ENCODE measurements at places on chromosomes 1 and 21. TPM values are rescaled to one million over a fixed set of nuclear protein-coding genes. Genes with fewer than 3 reads are reported as not detected.

- H3K36me3 ChIP-seq: no peaks in the 10 kb centered on the region
- no peak overlapping the region for H3K27ac ChIP-seq
- H3K4me1 ChIP-seq: no peaks in the 10 kb centered on the region
- DNase-seq: peak; percentile 78
- no peaks in the 10 kb centered on the region for H3K27me3 ChIP-seq
Observed at GRCh38 chr1:167486090-167486824, 32.1 kb downstream of the CD247 start.

The SYNC gene
- 25.7 TPM for total RNA-seq

DNA sequence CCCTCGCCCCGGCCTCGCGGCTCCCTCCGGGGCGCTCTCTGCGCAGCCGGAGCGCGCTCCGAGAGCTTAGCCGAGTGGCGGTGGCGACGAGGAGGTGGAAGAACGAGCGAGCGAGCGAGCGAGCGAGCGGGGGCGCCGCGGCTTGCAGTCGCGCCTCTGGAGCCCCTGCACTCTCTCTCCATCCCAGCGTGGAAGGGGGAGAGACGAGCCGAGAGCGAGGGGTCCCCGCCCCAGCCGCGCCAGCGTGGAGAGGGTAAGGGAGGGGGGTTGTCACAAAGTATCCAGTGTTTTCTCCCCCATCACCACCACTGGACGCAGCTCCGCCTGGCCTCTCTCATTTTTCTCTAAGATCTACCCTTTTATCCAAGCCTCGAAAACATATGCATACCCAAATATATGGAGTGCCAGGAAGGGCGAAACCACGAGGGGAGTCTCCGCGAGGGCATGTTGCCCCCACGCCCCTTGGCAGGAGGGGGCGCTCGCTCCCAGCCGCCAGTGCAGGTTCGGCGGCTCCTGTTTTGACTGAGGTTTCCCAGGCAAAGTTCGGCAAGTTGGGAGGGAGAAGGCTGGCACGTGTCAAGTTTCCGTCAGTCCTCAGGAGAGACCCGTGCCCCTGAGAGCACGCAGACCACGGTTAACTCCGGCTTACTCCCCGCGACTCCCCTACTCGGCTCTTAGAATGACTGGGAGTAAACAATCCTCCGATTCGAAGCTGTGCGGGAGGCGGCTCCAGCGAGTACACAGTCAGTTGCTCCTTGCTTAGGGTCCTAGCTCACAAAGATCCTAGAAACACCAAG, 569 bp upstream of the DAB1 start:
- peak overlapping the region; percentile 27 for H3K4me3 ChIP-seq
- peak; percentile 80 for DNase-seq
- peaks cover 22% of the 10 kb centered on the region for H3K27me3 ChIP-seq
- H3K36me3 ChIP-seq: no peaks in the 10 kb centered on the region

- peak within 1 kb of the TSS; percentile 51 for H3K4me3 ChIP-seq
- no peaks in the 10 kb centered on the region for H3K36me3 ChIP-seq
- H3K27ac ChIP-seq: peak within 1 kb of the TSS; percentile 93
- peak; percentile 92 for DNase-seq
- no peaks in the 10 kb centered on the region for H3K27me3 ChIP-seq
Observed at GRCh38 chr1:167629681-167630567, at the start of gene RCSD1. TSS of gene RCSD1 (plus strand) at chr1:167630232. CDS start at chr1:167630424, 192 bp downstream.

DNA sequence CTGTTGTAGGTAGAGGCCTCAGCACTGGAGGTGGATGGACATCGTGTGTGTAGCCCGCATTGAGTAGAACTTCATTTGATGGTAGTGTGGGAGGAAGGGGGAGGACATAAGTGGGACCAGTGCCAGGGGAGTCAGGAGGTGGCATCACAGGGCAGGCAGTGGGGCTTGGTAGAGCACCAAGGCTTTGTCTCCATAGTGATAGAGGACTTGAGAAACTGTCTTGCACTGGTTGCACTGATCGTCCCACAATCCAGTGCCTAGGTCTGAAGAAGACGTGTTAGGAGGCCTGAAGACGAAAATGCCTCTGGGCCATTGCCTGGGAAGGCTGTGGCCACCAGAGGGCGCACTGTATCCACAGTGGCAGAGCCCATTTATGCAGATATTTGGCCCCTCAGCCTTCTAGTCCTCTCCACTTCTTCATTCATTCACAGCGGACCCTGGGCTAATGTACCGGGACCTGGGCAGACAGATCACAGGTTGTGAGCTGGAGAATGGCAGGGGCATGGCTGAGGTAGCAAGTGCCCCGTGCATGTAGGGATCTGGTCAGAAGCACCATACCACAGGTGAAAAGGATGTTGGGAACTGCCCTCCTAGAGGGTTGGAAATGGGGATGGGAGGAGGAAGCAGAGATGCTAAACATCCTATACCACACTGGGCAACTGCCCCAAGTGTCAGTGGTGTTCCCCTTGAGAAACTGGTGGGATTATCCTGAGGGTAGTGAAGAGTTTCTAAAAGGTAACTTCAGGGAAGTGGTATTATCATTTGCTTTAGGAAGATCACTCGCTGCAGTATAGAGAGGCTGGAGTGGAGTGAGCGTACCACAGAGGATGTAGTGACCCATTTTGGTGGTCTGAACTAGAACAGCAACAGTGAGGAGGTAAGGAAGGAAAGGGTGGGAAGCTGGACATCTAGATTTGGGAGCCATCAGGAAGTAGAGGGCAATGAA, 95.3 kb downstream of the PIK3R3 start:
- DNase-seq: peak; percentile 85
- H3K27me3 ChIP-seq: no peaks in the 10 kb centered on the region
- H3K4me3 ChIP-seq: no peak overlapping the region
- H3K27ac ChIP-seq: no peak overlapping the region

DNA sequence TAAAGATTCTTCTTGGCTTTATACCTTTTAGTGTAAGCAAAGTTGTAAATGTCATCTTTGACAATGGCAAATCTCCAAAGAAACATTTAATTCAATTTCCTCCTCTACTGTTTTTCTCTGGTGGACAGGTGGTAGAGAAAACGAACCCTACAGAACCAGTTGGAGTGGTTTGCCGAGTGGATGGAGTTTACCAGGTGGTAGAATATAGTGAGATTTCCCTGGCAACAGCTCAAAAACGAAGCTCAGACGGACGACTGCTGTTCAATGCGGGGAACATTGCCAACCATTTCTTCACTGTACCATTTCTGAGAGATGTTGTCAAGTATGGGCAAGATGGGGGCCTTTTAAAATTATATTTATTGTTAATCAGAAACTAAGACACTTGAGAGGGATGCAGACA, 25.8 kb downstream of the UAP1 start:
- no peak for DNase-seq
- peaks cover 79% of the 10 kb centered on the region for H3K36me3 ChIP-seq
- no peaks in the 10 kb centered on the region for H3K27me3 ChIP-seq
- H3K4me1 ChIP-seq: no peaks in the 10 kb centered on the region
- no peak overlapping the region for H3K4me3 ChIP-seq

The CASZ1 gene
- 53.4 TPM for total RNA-seq

The LYSMD1 gene
- 7.1 TPM for total RNA-seq

The MASP2 gene
- total RNA-seq: not detected

The CFHR1 gene
- not detected for total RNA-seq

- no peaks in the 10 kb centered on the region for H3K27me3 ChIP-seq
- H3K27ac ChIP-seq: no peak overlapping the region
- no peak overlapping the region for H3K4me3 ChIP-seq
- no peaks in the 10 kb centered on the region for H3K4me1 ChIP-seq
Observed at GRCh38 chr1:76335882-76336281, 261.3 kb downstream of the ST6GALNAC3 start.

The CD34 gene
- 8.8 TPM for total RNA-seq

The CD46 gene
- total RNA-seq: 283 TPM

DNA sequence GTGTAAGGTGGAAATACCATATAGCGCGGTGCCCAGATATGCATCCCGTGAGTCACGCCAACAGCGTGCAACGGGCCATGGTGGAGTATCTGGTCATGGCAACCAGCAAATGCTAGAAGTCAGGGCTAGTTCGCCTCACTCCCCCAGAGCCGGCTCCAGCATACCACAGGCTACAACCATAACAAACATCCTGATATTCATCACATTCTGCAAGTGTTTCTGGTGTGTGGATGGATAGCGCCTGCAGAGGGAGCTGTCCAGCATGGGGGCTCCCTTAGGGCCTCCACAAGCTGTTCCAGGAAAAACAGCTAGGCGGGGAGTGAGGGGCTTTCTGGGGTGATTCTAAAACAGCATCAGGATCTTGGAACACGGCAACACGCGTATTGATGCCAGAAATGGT, 6.8 kb downstream of the C1orf198 start:
- no peaks in the 10 kb centered on the region for H3K36me3 ChIP-seq
- no peak overlapping the region for H3K27ac ChIP-seq
- peaks cover 56% of the 10 kb centered on the region for H3K4me1 ChIP-seq
- H3K4me3 ChIP-seq: no peak overlapping the region

The CYP4B1 gene
- total RNA-seq: 211 TPM

- no peak overlapping the region for H3K4me3 ChIP-seq
- no peaks in the 10 kb centered on the region for H3K4me1 ChIP-seq
- H3K27ac ChIP-seq: no peak overlapping the region
- DNase-seq: peak; percentile 50
- no peaks in the 10 kb centered on the region for H3K36me3 ChIP-seq
Observed at GRCh38 chr1:177274687-177275211, 104.0 kb downstream of the BRINP2 start.

The PRKCZ gene
- 138 TPM for total RNA-seq

The SMPDL3B gene
- total RNA-seq: 40.6 TPM

The PRKAA2 gene
- total RNA-seq: 8.2 TPM

DNA sequence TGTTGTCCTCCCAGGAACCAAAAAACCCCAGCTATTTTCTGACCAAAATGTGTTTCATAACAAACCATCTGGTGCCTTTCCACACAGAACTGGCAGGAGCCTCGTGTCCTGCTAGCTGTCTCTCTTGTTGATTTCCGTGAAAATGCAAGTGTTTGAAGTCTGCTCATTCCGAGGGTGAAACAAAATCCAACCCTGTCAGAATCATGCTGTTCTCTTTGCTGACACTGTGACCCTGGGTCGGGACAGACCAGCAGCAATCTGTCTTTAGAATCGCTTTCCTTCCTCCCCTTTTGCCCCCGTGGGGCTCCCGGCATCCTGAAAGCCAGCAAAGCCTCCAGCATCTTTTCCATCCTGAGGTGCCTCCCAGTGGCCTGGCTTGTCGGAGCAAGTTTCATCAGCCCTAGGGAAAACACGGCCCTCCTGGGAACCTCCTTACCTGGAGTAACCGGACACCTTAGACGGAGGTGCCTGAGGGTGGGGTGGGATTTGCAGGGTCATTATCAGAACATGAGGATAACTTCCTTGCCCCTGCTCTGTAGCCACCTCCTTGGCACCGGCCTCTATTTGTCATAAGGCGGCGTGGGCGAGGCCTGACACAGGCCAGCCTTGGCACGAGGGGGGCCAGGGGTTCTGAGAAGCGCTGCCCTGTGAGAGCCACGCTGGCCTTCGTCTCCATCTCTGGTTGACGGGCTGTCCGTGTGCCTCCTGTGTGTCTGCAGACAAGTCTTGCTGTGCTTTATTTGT, 24.9 kb downstream of the LDLRAP1 start:
- H3K36me3 ChIP-seq: no peaks in the 10 kb centered on the region
- peak; percentile 58 for DNase-seq
- H3K4me1 ChIP-seq: peaks cover 33% of the 10 kb centered on the region

The SLC2A5 gene
- 2.0 TPM for total RNA-seq

DNA sequence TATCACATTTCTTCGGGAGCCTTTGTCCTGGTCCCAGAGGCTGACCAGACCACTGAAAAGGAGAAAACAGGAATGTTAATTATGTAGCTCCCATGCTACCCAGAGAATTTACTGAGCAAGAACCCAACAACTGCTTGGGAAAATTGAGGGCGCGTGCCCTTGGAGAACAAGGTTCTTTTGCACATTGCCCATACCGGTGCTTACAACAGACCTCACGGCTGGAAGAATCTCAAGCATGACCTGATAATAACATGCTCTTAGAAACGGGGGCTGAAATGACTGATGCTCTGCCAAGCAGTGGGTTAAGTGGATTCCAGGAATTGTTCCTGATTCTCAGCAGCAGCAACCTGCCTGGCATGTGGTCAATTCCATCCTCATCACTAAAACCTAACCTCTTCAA, 49.3 kb upstream of the AJAP1 start:
- no peak for DNase-seq
- no peaks in the 10 kb centered on the region for H3K36me3 ChIP-seq
- no peak overlapping the region for H3K4me3 ChIP-seq
- no peak overlapping the region for H3K27ac ChIP-seq
- H3K4me1 ChIP-seq: no peaks in the 10 kb centered on the region
- H3K27me3 ChIP-seq: no peaks in the 10 kb centered on the region

- peaks cover 12% of the 10 kb centered on the region for H3K4me1 ChIP-seq
- H3K36me3 ChIP-seq: no peaks in the 10 kb centered on the region
- DNase-seq: no peak
- no peak overlapping the region for H3K27ac ChIP-seq
- no peak overlapping the region for H3K4me3 ChIP-seq
Observed at GRCh38 chr1:176193663-176194062, 13.4 kb downstream of the COP1 start.

The KCNJ9 gene
- total RNA-seq: not detected

GRCh38 chr1:49052102-49052501, 275.4 kb upstream of the BEND5 start:
- no peaks in the 10 kb centered on the region for H3K4me1 ChIP-seq
- H3K27me3 ChIP-seq: no peaks in the 10 kb centered on the region
- H3K36me3 ChIP-seq: no peaks in the 10 kb centered on the region
- H3K27ac ChIP-seq: no peak overlapping the region

DNA sequence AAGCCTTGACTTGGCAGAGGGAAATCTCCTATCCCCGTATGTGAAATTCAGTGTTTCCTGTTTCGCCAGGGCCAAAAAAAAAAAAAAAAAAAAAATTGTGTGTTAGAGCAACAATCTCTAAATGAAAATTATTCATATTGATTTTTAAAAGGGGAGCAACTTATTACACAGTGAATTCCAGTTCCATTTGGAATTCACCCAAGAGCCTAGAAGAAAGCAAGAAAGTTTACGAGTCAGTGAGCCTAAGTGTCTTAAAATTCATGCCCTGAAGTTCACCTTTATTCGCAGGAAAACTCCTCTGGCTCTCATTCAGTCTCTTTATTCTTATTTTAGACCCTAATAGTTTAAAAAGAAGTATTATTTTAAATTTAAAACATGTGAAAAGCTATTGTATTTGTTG, 42.1 kb upstream of the HUNK start:
- H3K27me3 ChIP-seq: no peaks in the 10 kb centered on the region
- H3K4me3 ChIP-seq: no peak overlapping the region
- no peak for DNase-seq

DNA sequence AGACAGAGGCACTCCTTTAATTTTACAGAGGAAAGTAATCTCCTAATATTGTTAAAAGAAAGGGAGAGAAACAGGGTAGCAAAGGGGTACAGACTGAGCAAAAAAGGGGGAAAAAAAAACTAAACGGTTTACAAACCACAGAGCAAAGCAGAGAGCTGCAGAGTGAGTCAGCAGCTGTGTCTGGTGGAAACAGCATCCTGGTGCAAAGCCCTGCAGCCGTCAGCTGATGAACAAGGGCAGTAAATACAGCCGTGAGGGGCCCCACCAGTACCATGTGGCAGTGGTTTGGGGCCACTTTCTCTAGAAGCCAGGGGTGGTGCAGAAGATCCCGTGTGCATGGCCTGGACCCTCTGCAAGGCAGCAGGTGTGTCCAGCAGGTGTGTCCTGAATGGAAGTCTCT, 111.3 kb downstream of the ERG start:
- H3K27me3 ChIP-seq: no peaks in the 10 kb centered on the region
- peaks cover 7% of the 10 kb centered on the region for H3K4me1 ChIP-seq
- DNase-seq: no peak
- no peak overlapping the region for H3K27ac ChIP-seq
